ENCODE measurements at places on chromosomes 16 and 17.

GRCh38 chr16:586645-587590 is 2.9 kb upstream of the RAB40C start:
- peak overlapping the region; percentile 97 for H3K27ac ChIP-seq
- DNase-seq: no peak
- H3K27me3 ChIP-seq: no peaks in the 10 kb centered on the region
- peak overlapping the region; percentile 85 for H3K4me3 ChIP-seq
- H3K4me1 ChIP-seq: peaks cover 23% of the 10 kb centered on the region

DNA sequence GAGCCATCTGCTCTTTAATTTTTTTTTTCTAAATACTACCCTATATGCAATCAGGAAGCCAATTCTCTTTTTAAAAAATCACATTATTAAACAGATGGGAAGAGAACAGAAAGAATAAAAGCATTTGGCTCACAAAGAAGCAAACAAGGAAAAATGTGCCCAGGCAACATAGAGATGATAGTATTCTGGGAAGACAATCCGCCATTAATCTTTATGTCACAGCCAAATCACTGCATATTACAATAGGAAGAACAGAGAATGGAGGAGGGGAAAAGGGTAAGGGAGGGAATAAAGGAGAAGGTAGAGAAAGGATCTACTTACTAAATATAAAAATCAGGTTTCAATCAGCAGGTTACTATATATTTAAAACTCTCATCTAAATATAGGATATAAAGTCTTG is 34.3 kb downstream of the STAT5B start:
- H3K36me3 ChIP-seq: peaks cover 10% of the 10 kb centered on the region
- peaks cover 15% of the 10 kb centered on the region for H3K4me1 ChIP-seq
- H3K4me3 ChIP-seq: no peak overlapping the region
- H3K27ac ChIP-seq: no peak overlapping the region

GRCh38 chr17:57861000-57861789 is 11.4 kb upstream of the MRPS23 start:
- peaks cover 46% of the 10 kb centered on the region for H3K27me3 ChIP-seq
- H3K36me3 ChIP-seq: no peaks in the 10 kb centered on the region
- peak; percentile 47 for DNase-seq
- H3K4me1 ChIP-seq: peaks cover 14% of the 10 kb centered on the region

- DNase-seq: peak; percentile 51
- peaks cover 28% of the 10 kb centered on the region for H3K27me3 ChIP-seq
- H3K27ac ChIP-seq: peak overlapping the region; percentile 59
These were observed 63.9 kb upstream of the DNAJA2 start for GRCh38 chr16:47037396-47037745.

DNA sequence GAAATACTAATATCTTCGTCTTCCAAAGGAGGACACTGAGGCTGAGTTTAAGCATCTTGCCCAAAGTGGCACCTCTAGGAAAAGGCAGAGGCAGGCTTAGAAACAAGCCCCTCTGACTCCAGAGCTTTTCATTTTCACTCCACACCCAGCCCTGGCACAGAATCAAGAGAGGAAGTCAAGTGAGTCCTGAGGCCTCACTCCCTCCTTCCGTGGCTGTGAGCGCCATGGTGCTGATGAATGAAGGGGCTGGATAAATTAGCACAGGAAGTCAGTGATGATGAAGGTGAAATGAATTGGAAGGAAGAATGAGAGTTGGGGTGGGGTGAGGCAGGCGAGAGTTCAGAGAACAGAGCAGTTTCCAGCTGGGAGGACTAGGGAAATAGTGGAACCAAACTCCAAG is 179.3 kb downstream of the TMEM132E start:
- H3K27me3 ChIP-seq: peaks cover 22% of the 10 kb centered on the region
- no peak overlapping the region for H3K27ac ChIP-seq
- no peaks in the 10 kb centered on the region for H3K4me1 ChIP-seq
- H3K4me3 ChIP-seq: no peak overlapping the region
- DNase-seq: no peak

Data from activated CD8-positive, alpha-beta memory T cell treated with anti-CD3 and anti-CD28 coated beads, Interleukin-2, amount 10 ng/mL, durations not matched to agents 7 days and 5 days (primary cell).